ENCODE measurements at places on chromosomes 7 and 10. TPM values are rescaled to one million over a fixed set of nuclear protein-coding genes. Genes with fewer than 3 reads are reported as not detected.

Gene CNOT4
- total RNA-seq: 11.6 TPM

Gene EPHA1
- 0.11 TPM for total RNA-seq

Gene SPDYE11
- total RNA-seq: not detected

Gene PRLHR
- total RNA-seq: not detected

Gene MYPN
- total RNA-seq: 0.11 TPM

Gene CASP2
- 17.4 TPM for total RNA-seq

Gene TMEM176A
- not detected for total RNA-seq

Gene PNLIPRP1
- not detected for total RNA-seq

Gene OR9A2
- not detected for total RNA-seq

Gene LEP
- total RNA-seq: not detected

Gene SPDYE2B
- total RNA-seq: not detected

Gene ZNF777
- 2.5 TPM for total RNA-seq

Gene NUTM2E
- not detected for total RNA-seq

Gene SFMBT2
- 0.76 TPM for total RNA-seq

Gene PKD2L1
- total RNA-seq: not detected

Gene AKR1C4
- 0.09 TPM for total RNA-seq

Gene ASB4
- not detected for total RNA-seq

Gene GHRHR
- total RNA-seq: not detected

Gene LBX1
- not detected for total RNA-seq

Gene INSIG1
- 43.9 TPM for total RNA-seq

Gene CALML5
- not detected for total RNA-seq

Gene INPP5A
- total RNA-seq: 16.0 TPM

Gene KLF14
- not detected for total RNA-seq

Gene ANXA8L1
- total RNA-seq: not detected
